Fibroblast of pulmonary artery (primary cell): ENCODE measurements at places on chromosomes 16 and 17.

GRCh38 chr16:87834668-87835473, 34.4 kb downstream of the SLC7A5 start:
- peak; percentile 29 for DNase-seq

DNA sequence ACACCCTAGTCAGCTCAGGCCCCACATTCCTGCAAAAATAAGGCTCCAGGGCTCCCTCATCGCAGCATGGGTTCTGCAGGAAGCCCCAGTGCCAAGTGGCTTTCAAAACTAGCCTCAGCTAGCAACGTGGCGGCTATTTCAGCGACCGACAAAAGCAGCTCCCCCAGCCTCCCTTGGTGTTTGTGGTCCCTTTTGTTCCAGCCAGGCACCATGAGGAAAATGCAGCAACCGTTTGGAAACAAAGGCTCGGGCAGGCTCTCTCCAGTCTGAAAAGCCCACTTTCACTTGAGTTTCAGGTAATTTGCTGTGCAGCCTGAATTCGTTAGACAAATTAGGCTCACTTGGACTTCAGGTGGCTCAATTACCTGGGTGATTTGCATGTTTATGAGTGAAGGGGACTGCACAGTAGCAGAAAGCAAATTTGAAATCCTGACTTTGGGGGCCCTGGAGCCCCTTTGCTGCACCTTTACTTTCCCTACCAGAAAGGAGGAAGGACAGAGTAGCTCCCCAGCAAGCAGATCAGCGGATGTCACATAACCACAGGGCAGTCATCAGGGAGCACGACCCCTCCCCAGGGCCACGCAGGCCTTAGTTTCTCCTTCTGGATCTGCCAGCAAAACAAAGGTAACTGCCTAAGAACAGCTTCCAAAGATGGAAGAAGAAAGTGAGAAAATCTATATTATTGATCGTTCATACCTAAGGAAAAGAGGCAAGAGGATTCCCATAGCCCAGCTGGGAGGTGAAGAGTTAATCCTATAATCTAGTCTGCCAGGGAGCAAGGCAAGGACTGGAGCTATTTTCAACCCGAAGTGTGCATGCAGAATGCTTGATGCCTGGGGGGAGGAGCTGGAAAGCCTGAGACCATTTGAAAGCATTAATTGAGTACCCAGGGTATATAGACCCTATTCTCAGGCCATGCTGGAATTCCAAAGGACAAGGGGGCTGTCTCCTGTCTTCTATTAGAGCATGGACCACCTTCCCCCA, 143.1 kb upstream of the SDK2 start:
- DNase-seq, result no peak

DNA sequence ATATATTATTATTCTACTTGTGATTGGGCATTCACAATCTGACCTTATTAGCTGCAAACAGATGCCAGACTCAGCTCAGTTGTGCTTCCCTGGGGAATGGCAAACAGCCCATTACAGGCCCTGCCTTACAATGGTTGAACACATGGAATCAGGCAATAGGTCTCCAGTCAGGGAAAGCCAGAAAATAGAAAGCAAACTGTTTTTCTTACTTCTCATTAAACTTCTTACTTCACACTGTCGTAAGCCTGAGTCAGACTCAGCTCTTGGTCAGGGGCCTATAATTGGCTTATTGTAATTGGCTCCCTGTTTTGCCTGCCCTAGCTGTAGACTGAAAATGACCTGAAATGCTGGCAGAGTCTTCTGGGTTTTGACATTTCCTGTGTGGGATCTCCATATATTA, 77.0 kb upstream of the CA10 start:
- no peak for DNase-seq

GRCh38 chr16:22262460-22262859, 34.7 kb upstream of the POLR3E start:
- DNase-seq, result peak; percentile 41

DNA sequence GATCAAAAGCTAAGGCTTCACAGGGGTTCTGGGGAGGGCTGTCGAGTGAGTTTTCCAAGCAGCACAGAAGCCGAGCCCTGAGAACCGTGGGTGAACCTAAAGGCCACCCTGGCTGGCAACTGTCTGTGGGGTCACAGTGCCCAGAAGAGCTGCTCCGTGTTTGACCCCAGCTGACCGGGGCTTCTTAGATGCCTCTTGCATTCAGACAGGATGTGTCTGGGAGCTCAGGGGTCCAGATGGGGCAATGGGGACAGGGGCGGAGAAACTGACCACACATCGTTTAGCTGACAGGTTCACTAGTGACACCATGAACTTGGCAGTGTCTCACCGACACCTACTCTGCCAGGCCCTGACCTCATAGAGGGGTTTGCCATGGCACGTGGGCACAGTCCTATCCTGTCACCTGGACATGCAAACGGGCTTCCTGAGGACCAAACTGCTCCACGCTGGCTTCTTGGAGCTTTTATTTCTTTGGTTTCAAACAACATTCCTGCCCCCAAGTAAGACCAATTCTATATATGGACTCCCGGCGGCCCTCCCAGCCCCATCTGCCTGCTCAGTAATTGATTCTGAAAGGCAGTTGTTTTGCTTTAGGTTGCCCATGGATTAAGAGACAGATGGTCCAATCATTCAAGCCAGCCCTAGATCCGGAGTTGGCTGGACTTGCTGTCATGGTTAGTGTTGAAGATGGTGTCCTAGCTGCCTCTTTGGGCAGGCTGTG, 22.2 kb downstream of the WSCD1 start:
- DNase-seq, result no peak

DNA sequence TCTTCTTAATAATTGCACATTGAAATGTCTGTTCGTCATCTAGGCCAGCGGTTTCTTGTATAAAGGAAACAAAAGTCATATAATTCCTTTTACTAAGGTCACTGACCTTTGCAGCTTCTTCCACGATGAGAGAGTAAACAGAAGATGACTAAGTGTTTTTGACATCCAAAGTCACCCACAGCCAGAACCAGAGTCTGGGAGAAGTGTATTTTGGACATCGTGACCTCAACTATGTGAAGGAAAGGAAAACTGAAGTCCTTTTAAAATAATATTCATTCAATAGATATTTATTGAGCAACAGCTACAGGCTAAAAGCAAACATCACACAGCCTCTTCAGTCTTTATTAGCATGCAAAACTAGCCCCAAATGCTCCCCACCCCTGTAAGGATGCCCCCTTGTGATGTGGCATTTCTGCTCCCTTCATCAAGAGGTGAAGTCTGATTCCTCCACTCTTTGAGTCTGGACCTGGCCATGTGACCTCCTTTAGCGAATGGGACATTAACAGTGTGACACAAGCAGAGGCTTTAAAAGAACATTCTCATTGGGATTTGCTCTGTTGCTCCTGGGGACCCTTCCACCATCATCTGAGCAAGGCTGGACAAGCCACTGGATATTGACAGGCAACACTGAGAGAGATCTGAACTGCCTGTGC, 8.1 kb upstream of the PMP22 start:
- DNase-seq, result peak; percentile 79

GRCh38 chr16:27444015-27444414, 42.0 kb downstream of the IL21R start:
- peak; percentile 71 for DNase-seq

- DNase-seq, result no peak
Observed at GRCh38 chr16:75280331-75280804, 28.9 kb upstream of the BCAR1 start.

DNA sequence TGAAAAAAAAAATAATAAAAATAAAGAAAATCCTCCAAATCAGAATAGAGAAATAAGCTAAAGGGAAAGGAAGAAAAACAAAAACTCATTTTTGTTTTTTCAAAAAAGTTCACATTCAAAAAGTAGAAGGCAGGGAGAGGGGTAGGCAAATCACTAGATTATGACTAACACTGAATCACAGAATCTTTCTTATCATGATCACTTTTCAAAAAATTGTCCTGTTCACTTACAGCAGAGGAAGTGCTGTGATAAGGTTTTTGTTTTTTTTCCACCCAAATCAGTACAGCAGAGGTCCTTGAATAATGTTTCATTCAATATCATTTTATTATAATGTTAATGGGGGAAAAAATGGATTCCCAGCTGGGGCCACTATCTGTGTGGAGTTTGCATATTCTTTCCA, 106.4 kb downstream of the CA4 start:
- DNase-seq, result no peak

DNA sequence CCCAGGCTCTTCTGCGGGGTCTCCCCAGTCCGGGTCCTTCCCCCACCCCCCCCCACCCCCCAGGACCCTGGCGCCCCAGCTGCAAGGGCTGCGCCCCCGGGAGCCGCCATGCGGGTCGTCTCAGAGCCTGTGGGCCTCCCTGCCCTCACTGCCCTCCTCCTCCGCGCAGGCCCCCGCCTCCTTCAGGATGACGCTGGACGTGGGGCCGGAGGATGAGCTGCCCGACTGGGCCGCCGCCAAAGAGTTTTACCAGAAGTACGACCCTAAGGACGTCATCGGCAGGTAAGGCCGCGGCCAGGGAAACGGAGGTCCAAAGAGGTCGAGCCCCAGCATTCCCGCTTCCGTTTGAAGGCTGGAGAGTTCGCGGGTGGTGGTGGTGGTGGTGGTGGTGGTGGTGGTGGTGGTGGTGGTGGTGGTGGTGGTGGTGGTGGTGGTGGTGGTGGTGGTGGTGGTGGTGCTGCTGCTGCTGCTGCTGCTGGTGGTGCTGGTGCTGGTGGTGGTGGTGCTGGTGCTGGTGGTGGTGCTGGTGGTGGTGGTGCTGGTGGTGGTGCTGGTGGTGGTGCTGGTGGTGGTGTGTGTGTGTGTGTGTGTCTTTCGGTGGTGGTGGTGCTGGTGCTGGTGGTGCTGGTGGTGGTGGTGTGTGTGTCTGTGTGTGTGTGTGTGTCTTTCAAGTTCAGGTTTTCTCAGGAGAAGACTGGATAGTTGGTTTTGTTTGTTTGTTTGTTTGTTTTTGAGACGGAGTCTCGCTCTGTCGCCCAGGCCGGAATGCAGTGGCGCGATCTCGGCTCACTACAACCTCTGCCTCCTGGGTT, 615 bp downstream of the PHKG2 start:
- peak; percentile 52 for DNase-seq

GRCh38 chr17:81647640-81648012, 8.7 kb downstream of the PDE6G start:
- no peak for DNase-seq
